ENCODE measurements at places on chromosomes 3 and 15.

- peak; percentile 43 for DNase-seq
- H3K4me3 ChIP-seq = no peak overlapping the region
- H3K27ac ChIP-seq = no peak overlapping the region
- H3K36me3 ChIP-seq = no peaks in the 10 kb centered on the region
- H3K4me1 ChIP-seq = peaks cover 16% of the 10 kb centered on the region
- peaks cover 23% of the 10 kb centered on the region for H3K27me3 ChIP-seq
Observed at GRCh38 chr15:39125904-39126303, 455.0 kb upstream of the THBS1 start.

- peaks cover 34% of the 10 kb centered on the region for H3K36me3 ChIP-seq
- H3K4me1 ChIP-seq = peaks cover 44% of the 10 kb centered on the region
- no peak within 1 kb of the TSS for H3K4me3 ChIP-seq
- no peak for DNase-seq
- no peaks in the 10 kb centered on the region for H3K27me3 ChIP-seq
- H3K27ac ChIP-seq = no peak within 1 kb of the TSS
Observed at GRCh38 chr3:49422379-49423248, at the start of gene AMT. AMT (minus strand) TSS chr3:49422473; CDS start chr3:49422450, 23 bp downstream.

DNA sequence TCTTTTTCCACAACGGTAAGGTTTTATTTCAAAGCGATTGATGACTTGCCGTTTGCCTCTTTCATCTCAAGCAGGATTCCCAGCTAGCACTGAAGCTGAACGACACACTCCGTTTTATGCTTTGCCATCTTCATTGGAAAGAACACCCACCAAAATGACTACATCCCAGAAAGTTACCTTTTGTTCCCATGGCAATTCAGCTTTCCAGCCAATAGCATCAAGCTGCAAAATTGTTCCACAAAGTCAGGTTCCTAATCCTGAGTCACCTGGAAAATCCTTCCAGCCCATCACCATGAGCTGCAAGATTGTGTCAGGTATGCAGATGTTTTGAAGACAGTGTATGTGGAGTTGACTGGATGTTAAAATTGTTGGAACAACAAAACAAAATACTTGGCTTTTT lies 56.5 kb downstream of the YEATS2 start:
- H3K36me3 ChIP-seq = peaks cover 58% of the 10 kb centered on the region
- no peak overlapping the region for H3K27ac ChIP-seq
- H3K27me3 ChIP-seq = no peaks in the 10 kb centered on the region
- H3K4me1 ChIP-seq = no peaks in the 10 kb centered on the region

DNA sequence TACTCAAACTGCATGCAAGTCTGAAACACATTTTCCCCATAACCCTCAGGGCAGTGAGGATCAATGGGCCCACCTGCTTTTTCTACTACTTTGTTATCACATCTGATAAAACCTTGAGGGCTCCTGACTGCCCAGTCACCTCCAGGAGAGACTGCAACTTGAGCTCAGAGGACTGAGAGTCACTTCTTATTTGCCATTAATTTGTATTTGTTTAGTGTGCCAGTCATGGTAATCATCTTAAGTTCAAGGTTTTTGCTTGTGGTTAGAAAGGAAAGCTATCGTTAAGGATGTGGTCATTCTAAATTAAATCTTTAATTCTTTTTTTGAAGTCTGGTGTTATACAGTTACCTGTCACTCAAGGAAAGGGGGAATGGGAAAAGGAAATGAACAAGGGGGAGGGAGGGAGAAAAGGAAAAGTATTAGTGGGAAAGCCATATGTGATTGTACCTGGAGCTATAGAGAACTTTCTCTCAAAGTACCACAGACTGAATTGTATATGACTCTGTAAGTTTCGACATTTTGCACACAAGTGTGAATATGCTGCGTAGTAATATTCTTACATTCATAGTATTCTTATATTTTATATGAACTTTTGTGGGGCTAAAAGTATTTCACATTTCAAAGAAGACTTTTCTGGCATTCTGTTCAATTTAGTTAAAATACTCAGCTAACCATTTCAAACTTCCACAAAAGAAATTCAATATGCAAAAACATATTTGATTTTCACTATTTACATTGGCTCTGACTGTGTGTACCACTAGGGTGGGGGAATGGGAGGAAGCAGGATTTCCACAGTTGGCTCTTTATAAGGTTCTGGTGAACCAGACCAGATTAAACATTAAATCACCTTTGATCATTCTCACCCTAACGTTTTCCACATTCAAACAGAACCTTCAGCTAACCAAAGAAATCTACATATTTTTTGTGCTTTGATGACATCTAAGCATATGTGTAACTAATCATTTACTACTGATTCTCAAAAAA lies 166.5 kb upstream of the ATP11B start:
- DNase-seq = no peak
- H3K4me3 ChIP-seq = no peak overlapping the region
- no peaks in the 10 kb centered on the region for H3K36me3 ChIP-seq
- H3K27me3 ChIP-seq = peaks cover 18% of the 10 kb centered on the region

DNA sequence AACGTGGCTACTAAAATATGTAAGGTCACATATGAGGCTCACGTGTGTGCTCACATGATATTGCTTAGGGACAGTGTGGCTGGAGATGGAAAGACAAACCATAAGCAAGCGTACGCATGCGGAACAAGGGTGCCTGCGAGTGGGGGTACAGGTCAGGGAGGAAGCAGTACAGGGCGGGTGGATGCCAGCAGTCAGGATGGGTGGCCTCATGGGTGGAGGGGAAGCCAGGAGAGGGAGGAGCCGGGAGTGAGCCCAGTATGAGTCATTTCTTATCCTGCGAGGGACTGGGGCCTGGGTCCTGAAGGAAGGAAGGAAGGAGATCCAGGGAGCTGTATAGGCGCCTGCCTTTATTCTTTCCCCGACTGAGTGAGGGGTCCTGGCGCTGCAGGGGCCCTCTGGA lies 42.0 kb upstream of the CGNL1 start:
- no peaks in the 10 kb centered on the region for H3K36me3 ChIP-seq
- no peak for DNase-seq
- H3K4me3 ChIP-seq = no peak overlapping the region
- H3K4me1 ChIP-seq = peaks cover 10% of the 10 kb centered on the region
- H3K27ac ChIP-seq = no peak overlapping the region
- peaks cover 20% of the 10 kb centered on the region for H3K27me3 ChIP-seq

GRCh38 chr3:150062492-150062891 lies 91.8 kb upstream of the PFN2 start:
- H3K4me1 ChIP-seq = no peaks in the 10 kb centered on the region
- no peak for DNase-seq
- no peaks in the 10 kb centered on the region for H3K36me3 ChIP-seq
- H3K4me3 ChIP-seq = no peak overlapping the region

DNA sequence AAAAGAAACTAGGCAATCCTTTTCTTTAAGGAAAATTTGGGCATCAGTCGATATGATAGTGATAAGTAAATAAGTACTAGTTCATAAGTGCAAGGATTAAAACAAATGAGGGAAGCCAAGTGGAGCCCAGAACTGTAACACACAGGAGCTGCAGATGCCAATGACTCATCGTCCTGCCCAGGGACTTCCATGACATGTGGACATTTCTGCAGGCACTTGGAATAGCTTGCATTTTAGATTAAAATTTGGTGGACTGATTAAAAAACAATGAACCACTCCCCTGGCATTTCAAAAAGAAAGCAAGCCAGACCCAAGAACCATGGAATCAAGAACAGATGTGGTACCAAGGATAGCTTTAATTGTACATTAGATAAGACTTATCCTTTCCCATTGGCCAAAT lies 2.9 kb downstream of the SAMD7 start:
- no peaks in the 10 kb centered on the region for H3K4me1 ChIP-seq
- no peak overlapping the region for H3K4me3 ChIP-seq
- H3K27ac ChIP-seq = no peak overlapping the region
- no peaks in the 10 kb centered on the region for H3K36me3 ChIP-seq

GRCh38 chr15:34279368-34279767 lies 54.6 kb downstream of the EMC4 start:
- no peak overlapping the region for H3K4me3 ChIP-seq
- DNase-seq = no peak

GRCh38 chr15:69156736-69157381 lies 3.6 kb upstream of the GLCE start:
- H3K4me1 ChIP-seq = peaks cover 11% of the 10 kb centered on the region
- no peak for DNase-seq
- H3K27me3 ChIP-seq = peaks cover 40% of the 10 kb centered on the region
- H3K4me3 ChIP-seq = no peak overlapping the region
- no peak overlapping the region for H3K27ac ChIP-seq

- no peak for DNase-seq
- H3K27ac ChIP-seq = no peak overlapping the region
- no peaks in the 10 kb centered on the region for H3K36me3 ChIP-seq
- H3K27me3 ChIP-seq = peaks cover 18% of the 10 kb centered on the region
Observed at GRCh38 chr3:170723241-170723640, 137.4 kb upstream of the SLC7A14 start.

- H3K36me3 ChIP-seq = peaks cover 1% of the 10 kb centered on the region
- peaks cover 4% of the 10 kb centered on the region for H3K4me1 ChIP-seq
- H3K27ac ChIP-seq = no peak overlapping the region
- H3K27me3 ChIP-seq = no peaks in the 10 kb centered on the region
Observed at GRCh38 chr3:189584645-189585044, 46.5 kb upstream of the TP63 start.

- DNase-seq = no peak
- H3K4me1 ChIP-seq = no peaks in the 10 kb centered on the region
- no peak overlapping the region for H3K27ac ChIP-seq
- no peaks in the 10 kb centered on the region for H3K36me3 ChIP-seq
- H3K4me3 ChIP-seq = no peak overlapping the region
Observed at GRCh38 chr3:104787306-104787705, 579.4 kb upstream of the ALCAM start.

- H3K4me3 ChIP-seq = no peak overlapping the region
- no peak overlapping the region for H3K27ac ChIP-seq
- H3K36me3 ChIP-seq = no peaks in the 10 kb centered on the region
- no peak for DNase-seq
Observed at GRCh38 chr3:157423337-157423736, 13.3 kb upstream of the PTX3 start.

DNA sequence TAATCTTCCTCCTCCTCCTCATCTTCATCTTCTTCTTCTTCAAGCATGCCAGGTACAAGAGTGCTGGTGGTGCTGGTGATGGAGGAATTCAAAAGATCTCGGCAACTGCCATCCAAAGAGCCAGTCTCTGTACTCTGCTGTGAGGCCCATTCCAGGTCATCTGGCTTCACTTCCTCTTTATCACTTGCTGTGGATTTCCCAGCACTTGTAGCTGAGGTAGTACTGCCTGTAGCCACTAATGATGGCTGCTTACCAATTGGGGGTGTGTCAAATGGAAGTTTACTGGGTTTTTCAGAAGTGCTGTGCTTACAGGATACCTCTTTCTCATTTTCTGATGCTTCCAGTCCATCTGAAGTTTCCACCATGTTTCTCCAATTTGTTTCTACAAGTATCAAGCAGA lies 28.8 kb upstream of the SHC4 start:
- no peaks in the 10 kb centered on the region for H3K4me1 ChIP-seq
- no peaks in the 10 kb centered on the region for H3K27me3 ChIP-seq
- no peak for DNase-seq
- no peak overlapping the region for H3K4me3 ChIP-seq
- H3K27ac ChIP-seq = no peak overlapping the region

DNA sequence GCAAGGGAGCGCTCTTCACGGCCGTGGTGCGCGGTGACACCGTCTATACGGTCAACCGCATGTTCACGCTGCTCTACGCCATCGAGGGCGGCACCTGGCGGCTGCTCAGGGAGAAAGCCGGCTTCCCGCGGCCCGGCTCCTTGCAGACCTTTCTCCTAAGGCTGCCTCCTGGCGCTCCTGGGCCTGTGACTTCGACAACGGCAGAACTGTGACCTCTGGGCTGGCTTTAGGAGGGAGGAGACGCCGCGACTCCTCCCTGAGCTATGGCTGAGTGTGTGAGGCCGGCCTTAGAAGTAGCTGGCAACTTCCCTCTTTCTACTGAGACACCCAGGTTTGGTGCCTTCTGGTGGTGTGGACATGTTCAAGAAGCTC lies 1.4 kb downstream of the KBTBD13 start:
- H3K36me3 ChIP-seq = no peaks in the 10 kb centered on the region
- H3K4me1 ChIP-seq = peaks cover 14% of the 10 kb centered on the region
- peak; percentile 60 for DNase-seq
- H3K27ac ChIP-seq = no peak overlapping the region
- no peak overlapping the region for H3K4me3 ChIP-seq
- peaks cover 43% of the 10 kb centered on the region for H3K27me3 ChIP-seq

DNA sequence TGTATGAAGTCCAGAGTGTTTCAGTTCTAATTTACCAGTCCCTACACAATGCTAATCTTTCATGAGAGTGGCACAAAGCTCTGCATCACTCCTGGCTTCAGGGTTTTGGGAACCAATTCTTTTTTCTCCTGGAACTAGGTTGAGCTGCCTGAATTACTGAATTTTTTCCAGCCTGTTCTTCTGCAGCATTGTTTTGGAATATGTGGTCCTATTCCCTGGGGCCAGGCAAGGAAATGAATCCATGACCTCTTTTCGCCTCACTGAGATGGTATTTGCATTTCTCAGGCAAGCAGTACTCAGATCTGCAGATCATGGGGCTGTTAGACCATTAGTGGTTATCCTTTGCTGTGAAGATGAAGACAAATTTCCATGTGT lies 25.6 kb upstream of the GPR171 start:
- DNase-seq = no peak
- no peak overlapping the region for H3K4me3 ChIP-seq
- no peaks in the 10 kb centered on the region for H3K27me3 ChIP-seq
- peaks cover 58% of the 10 kb centered on the region for H3K4me1 ChIP-seq

GRCh38 chr3:149625795-149626194 lies 32.0 kb downstream of the WWTR1 start:
- H3K36me3 ChIP-seq = peaks cover 2% of the 10 kb centered on the region
- no peak overlapping the region for H3K4me3 ChIP-seq
- no peak for DNase-seq
- peaks cover 28% of the 10 kb centered on the region for H3K4me1 ChIP-seq
- peaks cover 6% of the 10 kb centered on the region for H3K27me3 ChIP-seq
- H3K27ac ChIP-seq = no peak overlapping the region

GRCh38 chr3:174329321-174329720 lies 529.8 kb upstream of the NAALADL2 start:
- no peak for DNase-seq
- no peaks in the 10 kb centered on the region for H3K27me3 ChIP-seq
- no peaks in the 10 kb centered on the region for H3K36me3 ChIP-seq
- no peak overlapping the region for H3K4me3 ChIP-seq
- no peak overlapping the region for H3K27ac ChIP-seq
